ENCODE measurements at places on chromosomes 4 and X.

- no peak for DNase-seq
These were observed 21.2 kb downstream of the USP53 start for GRCh38 chr4:119233750-119234149.

DNA sequence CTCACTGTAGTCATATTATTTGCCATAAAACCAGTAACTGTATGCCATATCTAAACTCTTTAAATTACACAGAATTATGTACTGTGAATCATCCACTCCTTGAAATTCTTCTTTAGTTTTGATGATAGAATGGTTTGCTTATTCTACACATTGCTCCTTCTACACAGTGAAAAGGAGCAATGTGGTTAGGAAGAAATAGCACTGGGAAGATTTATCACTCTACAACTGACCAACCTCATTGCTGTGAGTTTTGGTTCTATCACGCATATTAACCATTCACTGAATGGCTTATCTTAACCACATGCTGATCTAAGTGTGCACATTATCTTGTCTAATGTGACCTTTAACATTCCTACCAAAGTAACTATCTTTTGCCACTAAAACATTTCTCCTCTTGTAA lies 415.7 kb upstream of the NDST4 start:
- no peak for DNase-seq

DNA sequence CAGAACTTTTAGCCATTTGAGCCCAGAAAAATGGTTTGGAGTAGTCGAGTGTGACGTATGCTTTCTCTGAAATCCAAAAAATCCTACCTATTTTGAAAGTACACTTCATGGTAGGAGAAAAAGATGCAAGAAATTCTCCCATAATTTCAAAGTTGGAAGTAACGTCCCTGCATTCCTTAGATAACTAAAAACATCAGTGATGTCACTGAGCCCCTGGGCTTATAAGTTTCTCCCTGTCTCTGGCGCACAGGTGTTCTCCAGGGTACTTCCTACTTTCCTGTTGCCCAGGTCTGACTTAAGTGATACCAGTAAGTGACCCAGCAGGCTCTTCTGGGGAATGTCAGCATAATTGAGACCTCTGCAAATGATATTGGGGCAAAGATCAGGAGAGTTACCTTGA lies 90.5 kb upstream of the WDR1 start:
- DNase-seq, result no peak

DNA sequence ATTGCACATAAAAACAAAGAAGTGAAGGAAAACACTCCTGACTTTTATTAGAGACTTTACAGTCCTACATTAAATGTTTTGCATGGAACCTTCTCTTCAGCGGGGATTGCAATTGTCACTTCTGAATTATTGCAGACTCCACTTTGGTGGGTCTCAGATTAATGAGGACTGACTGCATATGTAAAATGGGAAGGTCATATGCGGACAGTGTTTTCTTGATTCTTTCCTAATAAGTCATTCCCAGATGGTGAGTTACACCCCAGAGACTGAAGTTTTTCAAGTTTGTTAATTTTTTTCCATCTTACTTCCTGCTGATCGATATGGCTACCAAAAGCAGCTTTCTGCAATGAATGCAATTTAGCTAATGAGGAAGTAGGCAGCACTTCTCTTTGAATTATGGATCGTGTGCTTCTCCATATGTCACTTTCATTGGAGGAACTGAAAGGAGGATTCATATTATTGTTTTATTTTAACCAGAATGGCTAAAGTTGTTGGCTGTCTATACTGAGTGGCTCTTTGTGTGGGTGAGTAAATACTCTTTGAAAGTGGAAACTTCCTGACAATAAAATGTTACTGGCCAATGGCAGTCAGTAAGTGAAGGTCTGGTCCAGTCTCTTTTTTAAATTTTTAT lies 119.3 kb upstream of the CLNK start:
- DNase-seq, result no peak

DNA sequence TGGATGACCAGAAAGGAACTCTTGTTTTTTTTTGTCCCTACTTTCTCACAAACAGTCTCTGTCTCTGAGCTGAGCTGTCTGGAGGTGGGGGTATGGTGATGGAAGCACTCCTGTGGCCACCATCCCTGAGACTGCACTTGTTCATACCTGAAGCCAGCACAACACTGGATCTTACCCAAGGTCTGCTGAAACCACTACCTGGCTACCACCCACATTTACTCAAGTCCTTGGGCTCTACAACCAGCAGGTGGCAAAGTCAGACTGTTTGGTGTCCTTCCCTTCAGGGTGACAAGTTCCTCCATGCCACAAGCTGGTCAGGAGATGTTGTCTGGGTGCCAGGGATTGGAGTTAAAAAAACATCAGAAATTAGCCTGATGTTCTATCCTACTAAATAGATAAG lies 89.7 kb downstream of the NEXMIF start:
- DNase-seq, result no peak

DNA sequence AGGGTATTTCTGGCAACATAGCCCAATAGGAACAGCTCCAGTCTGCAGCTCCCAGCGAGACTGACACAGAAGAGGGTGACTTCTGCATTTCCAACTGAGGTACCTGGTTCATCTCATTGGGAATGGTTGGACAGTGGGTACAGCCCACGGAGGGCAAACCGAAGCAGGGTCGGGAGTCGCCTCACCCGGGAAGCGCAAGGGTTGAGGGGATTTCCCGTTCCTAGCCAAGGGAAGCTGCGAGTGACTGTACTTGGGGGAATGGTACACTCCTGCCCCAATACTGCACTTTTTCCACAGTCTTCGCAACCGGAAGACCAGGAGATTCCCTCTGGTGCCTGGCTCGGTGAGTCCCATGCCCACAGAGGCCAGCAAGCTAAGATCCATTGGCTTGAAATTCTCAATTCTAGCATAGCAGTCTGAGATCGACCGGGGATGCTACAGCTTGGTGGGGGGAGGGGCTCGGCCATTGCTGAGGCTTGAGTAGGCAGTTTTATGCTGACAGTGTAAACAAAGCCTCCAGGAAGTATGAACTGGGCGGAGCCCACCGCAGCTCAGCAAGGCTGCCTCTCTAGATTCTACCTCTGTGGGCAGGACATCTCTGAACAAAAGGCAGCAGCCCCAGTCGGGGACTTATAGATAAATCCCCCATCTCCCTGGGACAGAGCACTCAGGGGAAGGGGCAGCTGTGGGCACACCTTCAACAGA lies 14.0 kb upstream of the ADAD1 start:
- no peak for DNase-seq

DNA sequence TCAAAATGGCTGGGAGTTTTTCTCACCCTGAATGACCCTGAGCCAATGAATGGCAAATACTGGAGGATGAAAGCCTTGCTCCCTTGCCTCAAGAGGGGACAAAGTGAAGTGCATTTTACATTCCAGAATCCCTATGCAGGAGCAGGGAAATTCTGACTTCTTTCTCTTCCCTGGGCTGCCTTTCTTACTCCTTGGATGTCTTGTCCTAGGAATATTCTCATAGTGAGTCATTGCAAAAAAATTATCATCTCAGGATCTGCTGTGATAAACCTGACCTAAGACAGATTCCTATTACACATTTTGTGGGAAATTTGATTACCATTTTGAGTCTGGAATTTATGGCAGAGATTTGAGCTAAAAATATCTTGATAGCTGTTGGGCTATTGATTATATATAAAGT lies 199.9 kb downstream of the TMA16 start:
- DNase-seq, result no peak

DNA sequence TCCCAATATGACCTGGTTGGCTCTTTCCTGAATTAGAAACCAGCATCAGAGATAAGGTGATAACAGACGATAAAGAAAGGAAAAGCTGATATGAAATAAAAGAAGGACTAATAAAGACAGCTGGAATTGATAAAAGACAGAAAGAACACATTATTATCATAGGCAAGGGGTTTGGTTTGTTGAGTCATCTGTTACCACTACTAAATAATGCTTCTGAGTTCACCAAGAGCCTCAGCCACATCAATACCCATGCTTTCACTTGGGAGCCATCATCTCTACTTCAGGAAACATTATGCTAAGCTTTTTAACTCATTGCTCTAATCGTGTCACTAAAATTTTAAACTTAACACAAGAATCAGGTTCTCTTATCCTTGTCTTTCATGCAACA lies 27.6 kb downstream of the ANXA5 start:
- DNase-seq, result no peak

DNA sequence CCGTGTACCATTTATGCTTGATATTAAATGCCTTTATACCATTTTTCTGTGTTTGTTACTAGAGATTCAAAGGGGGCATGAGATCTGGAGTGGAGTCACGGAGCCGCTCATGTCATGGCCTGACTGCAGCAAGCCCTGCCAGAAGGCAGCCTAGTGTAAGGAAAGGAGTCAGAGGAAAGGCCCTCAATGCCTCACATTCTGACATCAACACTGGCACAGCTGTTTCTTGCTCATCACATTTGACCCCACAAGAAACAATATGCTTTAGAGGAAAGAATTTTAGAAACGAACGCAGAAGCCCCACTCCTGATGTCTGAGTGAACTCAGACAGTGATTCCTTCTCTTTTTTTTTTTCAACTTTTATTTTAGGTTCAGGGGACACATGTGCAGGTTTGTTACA lies 322.4 kb upstream of the CPEB2 start:
- DNase-seq, result no peak

DNA sequence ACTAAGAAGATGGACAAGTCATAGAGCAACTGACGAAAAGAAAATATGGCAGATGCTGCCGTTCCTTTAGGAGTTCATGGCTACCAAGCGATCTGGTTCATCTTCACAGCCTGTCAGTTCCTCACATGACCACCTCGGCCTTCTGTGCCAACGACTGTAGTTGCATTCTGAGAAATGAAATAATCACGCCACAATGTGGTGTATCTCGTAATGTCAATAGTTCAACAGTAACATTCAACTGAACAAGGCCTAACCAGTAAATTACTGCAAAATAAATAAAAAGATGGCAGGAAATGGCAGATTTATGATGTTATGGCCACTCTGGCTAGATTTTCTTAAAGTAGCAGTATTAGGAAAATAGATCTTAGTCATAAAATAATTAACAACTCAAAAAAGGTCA lies 4.4 kb downstream of the GPRIN3 start:
- DNase-seq, result no peak

DNA sequence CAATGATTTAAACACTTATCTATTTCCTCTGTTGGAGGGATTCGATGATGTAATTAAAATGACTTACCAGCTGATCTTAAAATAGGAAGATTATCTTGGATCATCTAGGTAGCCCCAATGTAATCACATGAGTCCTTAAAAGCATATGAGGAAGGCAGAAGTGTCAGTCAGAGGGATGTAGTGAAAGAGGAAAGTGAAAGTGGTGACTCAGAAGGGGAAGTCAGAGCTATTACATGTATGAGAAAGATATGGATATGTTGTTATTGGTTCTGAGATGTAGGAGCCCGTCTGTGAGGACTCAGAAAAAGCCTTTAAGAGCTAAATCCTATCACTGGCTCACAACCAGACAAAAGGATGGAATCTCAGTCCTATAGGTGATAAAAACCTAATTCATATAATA lies 456.4 kb downstream of the DACH2 start:
- no peak for DNase-seq

- DNase-seq, result no peak
These were observed 249.7 kb downstream of the NR3C2 start for GRCh38 chr4:148192526-148192925.

GRCh38 chr4:105936901-105937300 lies 41.6 kb downstream of the NPNT start:
- no peak for DNase-seq

All from midbrain (tissue), 1 donor.